ENCODE measurements at places on chromosomes 7 and 10.
A peak's percentile ranks its signal among the peaks of the same experiment; 100 is the strongest.

DNA sequence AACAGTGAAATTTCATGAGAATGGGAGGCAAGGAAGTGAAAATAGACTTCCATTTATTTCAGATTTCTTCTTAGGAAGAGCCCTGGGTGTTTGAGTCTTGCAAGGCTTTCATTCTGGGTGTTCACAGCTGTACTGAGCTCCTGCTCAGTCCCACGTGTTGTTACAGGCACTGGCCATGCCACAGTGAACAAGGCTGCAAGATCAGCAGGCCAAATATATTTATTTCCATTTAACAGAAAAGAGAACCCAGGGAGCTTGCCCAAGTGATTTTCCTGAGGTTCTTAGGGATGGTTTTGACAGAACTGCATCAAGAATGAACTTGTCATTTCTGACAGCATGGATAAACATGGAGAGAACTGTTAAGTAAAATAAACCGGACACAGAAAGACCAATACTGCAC is 54.5 kb upstream of the CD36 start:
- DNase-seq, result no peak

- DNase-seq, result no peak
These were observed 212.9 kb downstream of the ELMO1 start for GRCh38 chr7:37235813-37236212.

DNA sequence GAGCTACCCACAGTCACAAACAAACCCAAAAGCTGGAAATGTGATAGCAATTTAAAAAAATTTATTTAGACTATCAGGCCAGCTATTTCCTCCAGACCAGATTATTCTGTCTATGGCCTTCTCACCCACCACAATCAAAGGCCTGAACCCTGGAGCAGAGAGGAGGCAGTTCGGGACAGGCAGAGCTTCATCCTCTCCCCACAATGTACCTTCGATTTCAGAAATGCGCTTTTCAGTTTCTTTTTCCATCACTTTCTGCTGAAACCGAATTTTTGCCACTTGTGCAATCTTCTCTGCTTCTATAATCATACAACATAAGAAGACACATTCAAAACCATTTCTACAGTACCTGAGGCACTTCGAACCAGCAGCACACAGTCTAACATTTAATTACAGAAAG is 29.9 kb downstream of the ERLIN1 start:
- no peak for DNase-seq

DNA sequence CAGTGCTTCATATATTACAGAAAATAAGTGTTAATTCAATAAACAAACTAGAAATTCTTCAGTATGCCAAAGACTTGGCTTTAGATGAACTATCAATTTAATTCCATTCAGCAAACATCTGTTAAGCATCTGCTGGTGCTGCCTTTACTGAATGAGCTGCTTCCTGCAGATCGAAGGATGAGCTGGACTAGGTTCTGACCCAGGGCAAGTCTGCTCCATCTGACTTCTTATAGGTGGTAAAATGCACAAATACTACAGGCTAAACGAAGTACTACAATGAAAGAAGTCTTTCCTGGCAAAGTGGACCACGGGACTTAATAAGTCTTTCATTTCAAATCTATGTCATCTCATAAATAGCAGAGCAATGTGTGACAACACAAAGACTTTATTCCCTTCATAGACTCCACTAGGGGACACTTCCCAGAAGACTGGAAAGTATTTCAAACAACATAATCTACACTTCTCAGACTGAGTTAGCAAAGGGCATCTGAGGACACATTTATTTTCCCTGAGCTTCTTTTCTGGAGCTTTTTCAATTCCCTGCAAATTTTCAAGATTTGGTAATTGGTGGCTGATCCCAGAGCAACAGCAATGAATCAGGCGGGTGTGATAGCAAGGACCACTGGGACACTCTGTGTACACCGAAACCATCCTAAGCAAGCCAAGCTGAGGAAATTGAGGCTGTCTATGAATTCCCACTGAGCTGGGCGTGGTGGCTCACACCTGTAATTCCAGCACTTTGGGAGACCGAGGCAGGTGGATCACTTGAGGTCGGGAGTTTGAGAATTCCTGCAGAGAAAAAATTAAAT is 108.9 kb upstream of the FRMD4A start:
- DNase-seq, result no peak

- no peak for DNase-seq
These were observed 565.5 kb upstream of the IGFBP3 start for GRCh38 chr7:46486256-46487206.

DNA sequence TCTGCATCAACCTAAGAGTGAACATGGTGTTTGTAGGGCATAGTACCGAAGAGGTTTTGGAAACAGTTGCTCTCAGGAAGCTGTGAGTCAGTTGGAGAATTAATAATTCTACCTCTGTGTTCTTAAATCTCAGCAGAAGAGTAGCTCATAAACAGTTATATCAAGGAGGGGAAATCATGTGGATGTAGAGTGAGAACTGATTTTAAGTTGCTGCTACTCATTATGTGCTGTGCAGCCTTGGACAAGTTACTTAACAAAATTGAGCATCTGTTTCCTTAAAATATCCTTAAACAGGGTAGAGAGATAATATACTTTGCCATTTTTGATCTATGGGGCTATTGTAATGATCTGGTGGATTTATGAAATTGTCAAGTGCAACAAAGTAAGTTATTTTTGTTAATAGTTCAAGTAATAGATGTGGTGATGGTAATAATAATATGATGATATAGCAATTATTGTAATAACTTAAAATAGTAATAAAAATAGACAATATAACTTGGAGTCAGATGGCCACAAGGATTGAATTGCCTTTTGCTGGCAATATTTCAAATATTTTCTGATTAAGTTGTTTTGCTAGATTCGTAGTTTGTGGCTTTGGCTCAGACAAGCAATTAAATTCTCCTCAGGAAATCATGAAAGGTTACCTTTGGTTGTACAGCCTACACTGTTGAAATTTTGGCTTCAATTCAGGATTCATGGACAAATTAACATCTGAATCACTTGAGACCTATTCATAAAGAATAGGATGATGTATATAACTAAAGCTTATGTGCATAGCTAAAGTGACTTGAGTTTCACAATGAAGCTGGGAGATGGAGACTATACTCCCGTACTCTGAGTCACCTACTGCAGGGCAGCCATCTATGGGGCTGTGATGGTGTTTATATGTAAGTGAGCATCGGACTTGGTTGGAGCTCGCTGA is 228.5 kb downstream of the CDK14 start:
- DNase-seq, result no peak

GRCh38 chr10:129808092-129808983 is 155.7 kb downstream of the EBF3 start:
- no peak for DNase-seq

DNA sequence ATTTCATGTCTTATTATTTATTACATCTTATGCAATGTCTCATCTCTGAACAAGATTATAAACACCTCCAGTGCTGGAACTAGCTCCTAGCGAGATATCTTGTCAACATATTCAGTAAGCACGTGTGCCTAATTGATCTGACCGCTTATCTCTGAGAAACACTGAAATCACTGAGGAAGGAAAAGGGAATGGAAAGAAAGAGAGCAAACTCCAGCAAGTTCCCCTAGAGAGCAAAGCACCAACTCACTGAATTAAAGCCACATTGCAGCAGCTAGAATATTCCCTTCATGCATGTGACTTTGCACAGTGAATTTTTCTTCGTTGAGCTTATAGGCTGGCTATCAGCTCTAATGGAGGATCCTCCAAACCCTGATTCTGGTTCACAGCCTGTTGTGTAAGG is 177.1 kb upstream of the FRMD4A start:
- no peak for DNase-seq

- DNase-seq, result peak; percentile 62
These were observed 766 bp upstream of the ZMYND11 start for GRCh38 chr10:134247-135131.

- no peak for DNase-seq
These were observed 49.3 kb upstream of the ITPRID1 start for GRCh38 chr7:31464601-31465000.

DNA sequence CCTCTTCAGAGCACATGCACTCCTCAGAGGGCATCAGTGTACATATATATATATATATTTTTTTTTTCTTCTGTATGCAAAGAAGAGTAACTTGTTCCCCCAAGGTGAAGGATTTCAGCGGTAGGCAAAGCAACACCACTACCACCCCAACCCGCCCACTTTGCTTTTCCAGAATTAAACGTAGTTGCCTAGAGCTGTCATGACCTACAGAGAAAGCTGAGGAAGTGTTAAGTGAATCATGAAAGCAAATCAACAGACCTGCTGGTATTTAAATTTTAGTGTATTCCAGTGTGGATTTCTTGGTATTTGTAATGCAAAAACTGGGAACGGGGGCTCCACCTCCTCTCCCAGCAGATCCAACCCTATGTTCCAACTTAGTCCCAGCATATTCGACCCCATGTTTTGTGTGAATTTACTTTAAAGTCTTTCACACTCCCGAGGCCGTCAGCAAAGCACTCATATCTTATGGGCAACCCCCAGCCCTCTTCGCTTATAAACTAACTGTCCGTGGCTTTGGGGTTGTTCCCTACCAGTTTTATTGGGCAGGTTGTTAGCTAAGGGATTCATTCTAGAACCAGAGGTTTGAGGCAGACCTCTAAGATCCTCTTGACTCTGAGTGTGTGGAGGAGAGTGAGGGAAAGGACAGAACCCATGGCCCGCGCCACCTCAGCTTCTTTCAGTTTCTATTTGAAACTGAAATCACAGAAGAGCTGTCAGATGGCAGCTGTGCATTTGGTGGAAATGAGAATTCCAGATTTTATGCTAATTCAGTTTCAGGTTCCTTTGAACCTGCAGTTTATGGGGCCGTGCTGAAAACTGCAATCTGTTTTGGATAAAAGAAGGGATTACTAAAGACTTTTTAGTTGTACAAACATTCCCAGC is 450.2 kb upstream of the GALNT17 start:
- peak; percentile 45 for DNase-seq

DNA sequence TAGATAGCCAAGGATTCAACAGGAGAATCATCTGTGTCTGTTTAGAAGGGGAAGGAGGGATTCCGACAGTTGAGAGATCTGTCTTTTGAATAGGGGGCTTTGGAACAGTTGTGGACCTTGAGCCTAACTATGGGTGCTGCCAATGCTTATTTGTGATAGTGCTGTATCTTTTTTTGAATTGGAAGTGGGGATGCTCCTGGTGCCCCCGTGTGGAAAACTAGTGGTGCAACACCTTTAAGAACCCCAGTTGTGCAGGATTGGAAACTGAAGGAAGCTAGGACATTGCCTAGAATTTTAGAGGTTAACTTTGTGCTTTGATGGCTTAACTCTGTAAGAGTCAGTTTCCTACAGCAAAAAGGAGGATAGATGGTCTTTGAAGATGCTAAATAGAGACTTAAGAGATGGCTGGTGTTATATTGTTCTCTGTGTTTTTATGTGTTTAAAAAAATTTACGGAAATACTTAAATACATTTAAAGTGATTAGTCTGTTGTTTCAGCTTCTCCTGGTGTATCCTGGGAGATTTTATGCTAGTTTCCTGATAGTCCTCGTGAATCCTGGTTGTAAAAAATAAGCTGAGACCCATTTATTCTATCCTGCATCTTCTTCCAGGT is 69.3 kb downstream of the AP3M1 start:
- DNase-seq, result peak; percentile 37

- no peak for DNase-seq
These were observed 79.0 kb downstream of the PRR15 start for GRCh38 chr7:29642494-29643155.

DNA sequence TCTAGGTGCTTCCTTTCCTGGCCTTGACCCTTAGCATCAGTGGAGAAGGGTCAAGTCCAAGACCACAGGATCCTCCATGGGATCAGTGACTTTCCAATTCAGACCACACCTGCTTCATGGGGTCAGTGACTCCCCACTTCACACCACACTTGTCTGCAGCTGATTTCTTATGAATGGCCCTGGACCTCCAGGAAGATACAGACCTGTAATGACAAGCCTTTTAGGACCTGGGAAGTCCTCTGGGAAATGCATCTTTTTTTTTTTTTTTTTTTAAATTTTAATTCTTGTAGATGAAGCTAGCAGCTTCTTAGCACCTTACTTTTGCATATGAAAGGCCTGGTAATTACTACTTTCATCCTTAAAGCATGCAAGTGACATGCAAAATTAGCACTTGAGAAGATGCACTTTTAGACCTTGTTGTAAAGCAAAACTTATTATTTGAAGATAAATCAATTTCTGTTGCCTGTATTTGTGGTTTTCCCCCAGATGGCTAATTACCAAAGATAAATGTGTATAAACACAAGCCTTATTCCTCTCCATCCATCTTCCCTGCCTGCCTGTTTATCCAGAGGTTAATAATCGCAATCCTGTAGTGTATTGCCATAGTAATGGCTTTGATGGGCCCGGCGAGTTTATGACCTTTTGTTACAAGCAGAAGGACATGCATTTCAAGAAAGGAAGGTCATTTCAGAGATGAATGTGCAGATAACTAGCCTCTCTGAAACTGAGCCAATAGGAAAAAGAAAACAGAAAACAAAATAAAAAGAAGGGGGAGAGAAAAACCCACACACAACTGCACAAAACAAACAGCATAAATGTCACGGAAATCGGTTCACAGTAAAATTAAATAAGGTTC is 1018.7 kb downstream of the TYW1 start:
- DNase-seq, result no peak

- peak; percentile 86 for DNase-seq
These were observed 6.6 kb downstream of the NPC1L1 start for GRCh38 chr7:44534501-44534900.

- DNase-seq, result no peak
These were observed 104.2 kb downstream of the DNAJB6 start for GRCh38 chr7:157441023-157441399.

DNA sequence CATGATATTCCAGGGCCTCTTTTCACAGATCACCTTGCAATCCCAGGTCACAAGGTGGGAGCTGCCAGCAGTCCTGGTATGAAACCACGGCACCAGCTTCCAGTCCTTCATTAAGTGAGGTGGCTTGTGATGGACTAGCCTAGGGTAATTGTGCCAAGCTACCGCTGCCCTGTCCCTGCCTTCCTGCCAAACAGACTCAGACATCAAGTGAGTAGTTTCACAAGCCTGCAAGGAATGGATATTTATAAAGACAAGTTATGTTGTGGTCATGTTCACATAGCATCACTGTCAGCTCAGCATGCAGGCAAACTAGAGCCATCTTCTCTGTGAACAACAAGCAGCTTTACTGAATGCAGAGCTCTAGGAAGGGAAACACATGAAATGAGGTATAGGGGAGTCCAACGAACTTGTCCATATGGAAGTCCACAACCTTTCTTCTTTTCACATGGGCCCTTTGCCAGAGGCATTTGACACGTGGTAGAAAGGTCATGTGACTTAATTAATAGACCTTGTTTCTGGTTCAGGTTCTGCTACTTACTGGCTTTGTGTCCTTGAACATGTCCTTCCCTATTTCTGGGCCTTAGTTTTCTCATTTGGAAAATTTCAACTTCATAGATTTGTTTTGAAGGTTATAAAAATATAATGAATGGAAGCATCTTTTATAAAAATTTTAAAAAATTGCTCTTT is 1061.2 kb downstream of the KCNMA1 start:
- DNase-seq, result no peak

- no peak for DNase-seq
These were observed 55.5 kb upstream of the SLC35G1 start for GRCh38 chr10:93838278-93838677.

GRCh38 chr10:13371897-13372470 is 23.9 kb upstream of the SEPHS1 start:
- peak; percentile 85 for DNase-seq

Measured in GM10248 (cell line).